SJCRH30 (cell line): ENCODE measurements at places on chromosomes 1 and 21. TPM values are rescaled to one million over a fixed set of nuclear protein-coding genes. Genes with fewer than 3 reads are reported as not detected.

The LRRC71 gene
- total RNA-seq = not detected in 2 replicates

The LCE2A gene
- not detected in 2 replicates for total RNA-seq

The GNPAT gene
- 88.5 and 90.8 TPM in 2 replicates for total RNA-seq

The LRRC7 gene
- total RNA-seq = 0.04 TPM in 1 of 2 replicates, not detected in the other

The RXFP4 gene
- 0.08 TPM in 1 of 2 replicates, not detected in the other for total RNA-seq

The KCNJ15 gene
- not detected in 2 replicates for total RNA-seq

The TCHHL1 gene
- total RNA-seq = not detected in 2 replicates

The RGS7 gene
- total RNA-seq = 0.16 TPM in 1 of 2 replicates, not detected in the other

The SLC6A17 gene
- not detected in 2 replicates for total RNA-seq

The FTCD gene
- not detected in 2 replicates for total RNA-seq

The LMOD1 gene
- not detected in 2 replicates for total RNA-seq

The ELF3 gene
- 0.51 and 0.59 TPM in 2 replicates for total RNA-seq

The TNFSF18 gene
- not detected in 2 replicates for total RNA-seq

The CR1L gene
- not detected in 2 replicates for total RNA-seq

The PTPN7 gene
- 0.08 and 0.14 TPM in 2 replicates for total RNA-seq

The KCNE1 gene
- 0.06 and 0.13 TPM in 2 replicates for total RNA-seq

The C1orf185 gene
- not detected in 2 replicates for total RNA-seq
